Natural killer cell treated with Interleukin-12 subunit alpha and Interleukin-12 subunit beta and Interleukin-15 and Interleukin-18, amount 100 ng/mL, for 72 hours (primary cell): ENCODE measurements at places on chromosomes 3 and 15.

DNA sequence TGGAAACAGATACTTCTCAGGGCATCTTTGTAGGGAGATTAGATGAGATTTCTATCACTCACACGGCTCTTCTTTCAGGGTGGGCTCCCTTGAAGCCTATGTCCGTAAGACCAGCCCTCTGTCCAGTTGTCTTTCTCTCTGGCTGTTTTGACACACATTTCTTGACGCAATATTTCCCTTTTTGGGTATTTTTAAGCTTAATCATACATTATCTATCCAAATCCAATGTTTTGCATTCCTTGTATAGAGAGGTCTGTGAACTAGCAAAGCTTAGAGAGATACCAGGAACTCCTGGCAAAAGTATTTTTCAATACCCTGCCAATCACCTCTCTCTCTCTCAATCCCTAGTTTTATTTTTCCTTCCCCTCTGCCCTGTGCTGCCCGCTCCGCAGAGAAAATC is 79.3 kb downstream of the EOMES start:
- H3K27ac ChIP-seq = no peak overlapping the region
- H3K36me3 ChIP-seq = no peaks in the 10 kb centered on the region
- H3K27me3 ChIP-seq = no peaks in the 10 kb centered on the region

- no peaks in the 10 kb centered on the region for H3K36me3 ChIP-seq
- no peak overlapping the region for H3K27ac ChIP-seq
- no peak for DNase-seq
- H3K4me3 ChIP-seq = no peak overlapping the region
- H3K4me1 ChIP-seq = no peaks in the 10 kb centered on the region
Observed at GRCh38 chr3:99434190-99434589, 204.2 kb upstream of the COL8A1 start.

- H3K27ac ChIP-seq = no peak overlapping the region
- peaks cover 6% of the 10 kb centered on the region for H3K4me1 ChIP-seq
- DNase-seq = no peak
Observed at GRCh38 chr3:169865176-169865767, 4.5 kb downstream of the LRRC31 start.

DNA sequence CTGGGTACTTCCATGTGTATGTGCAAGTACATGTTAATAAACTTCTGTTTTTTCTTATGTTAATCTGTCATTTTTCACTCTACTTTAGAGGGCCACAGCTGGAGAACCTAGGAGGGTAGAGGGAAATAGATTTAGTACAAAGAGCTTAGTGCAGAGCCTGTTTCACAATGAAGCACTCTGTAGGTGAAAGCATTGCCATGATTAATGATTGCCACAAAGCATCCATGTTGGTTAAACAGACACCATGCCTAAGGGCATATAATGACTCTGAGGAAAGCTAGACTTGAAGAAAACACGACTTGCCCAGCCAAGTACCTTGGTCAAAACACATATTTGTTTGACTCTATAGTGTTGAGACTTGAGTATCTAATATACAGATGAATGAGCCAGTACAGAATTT is 338.4 kb downstream of the FHIT start:
- no peaks in the 10 kb centered on the region for H3K4me1 ChIP-seq
- H3K36me3 ChIP-seq = peaks cover 11% of the 10 kb centered on the region
- no peak for DNase-seq

DNA sequence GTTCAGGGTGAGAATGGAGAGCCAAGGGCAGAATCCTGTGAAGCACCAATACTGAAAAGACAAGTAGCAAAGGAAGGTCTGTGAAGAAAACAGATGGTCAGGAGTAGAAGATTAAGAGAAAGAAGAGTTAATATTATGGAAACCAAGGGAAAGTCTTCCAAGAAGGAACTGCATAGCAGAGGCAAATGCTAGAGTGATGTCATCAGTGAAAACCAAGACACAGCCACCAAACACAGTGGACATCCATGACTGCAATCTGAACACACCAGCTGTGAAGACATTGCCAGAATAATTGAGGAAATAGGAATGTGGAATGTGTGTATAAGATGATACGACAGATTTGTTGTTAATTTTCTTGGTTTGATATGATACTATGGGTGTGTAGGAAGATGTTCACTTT is 26.8 kb upstream of the ZBTB38 start:
- H3K36me3 ChIP-seq = no peaks in the 10 kb centered on the region
- no peak overlapping the region for H3K4me3 ChIP-seq
- H3K27me3 ChIP-seq = peaks cover 33% of the 10 kb centered on the region
- H3K27ac ChIP-seq = no peak overlapping the region
- DNase-seq = no peak

DNA sequence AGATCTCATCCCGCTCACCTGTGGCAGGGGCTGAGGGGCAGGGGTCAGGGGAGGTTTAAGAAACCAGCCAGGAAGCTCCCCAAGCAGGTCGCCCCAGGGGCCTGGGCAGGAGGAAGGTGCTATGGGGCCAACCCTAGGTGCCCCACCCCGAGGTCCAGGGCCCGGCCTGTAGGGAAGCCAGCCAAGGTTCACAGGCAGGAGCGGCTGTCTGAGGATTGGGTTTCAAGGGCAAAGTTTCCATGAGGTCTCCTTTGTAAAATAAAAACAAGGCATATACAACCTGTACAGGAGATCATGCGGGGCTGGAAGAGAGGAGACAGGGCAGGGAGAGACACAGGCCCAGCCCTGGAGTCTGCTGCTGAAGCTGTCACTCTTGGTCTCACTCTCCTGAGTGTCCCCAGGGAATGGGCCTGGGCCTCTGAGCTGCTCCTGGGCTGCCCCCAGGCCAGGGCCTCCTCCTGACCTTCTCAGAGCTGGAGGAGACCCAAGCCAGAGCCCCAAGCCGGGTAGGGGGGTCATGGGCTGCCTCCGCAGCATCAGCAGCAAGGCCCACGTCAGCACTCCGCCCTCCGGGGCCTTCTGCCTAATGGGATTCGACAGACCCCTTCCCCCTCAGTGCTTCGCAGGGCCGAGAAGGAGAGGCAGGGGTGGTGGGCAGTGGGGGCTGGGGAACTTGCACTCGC is 5.5 kb downstream of the CPLX3 start:
- no peaks in the 10 kb centered on the region for H3K36me3 ChIP-seq
- DNase-seq = no peak
- no peak overlapping the region for H3K4me3 ChIP-seq
- H3K4me1 ChIP-seq = peaks cover 5% of the 10 kb centered on the region
- no peak overlapping the region for H3K27ac ChIP-seq
- H3K27me3 ChIP-seq = peaks cover 7% of the 10 kb centered on the region

DNA sequence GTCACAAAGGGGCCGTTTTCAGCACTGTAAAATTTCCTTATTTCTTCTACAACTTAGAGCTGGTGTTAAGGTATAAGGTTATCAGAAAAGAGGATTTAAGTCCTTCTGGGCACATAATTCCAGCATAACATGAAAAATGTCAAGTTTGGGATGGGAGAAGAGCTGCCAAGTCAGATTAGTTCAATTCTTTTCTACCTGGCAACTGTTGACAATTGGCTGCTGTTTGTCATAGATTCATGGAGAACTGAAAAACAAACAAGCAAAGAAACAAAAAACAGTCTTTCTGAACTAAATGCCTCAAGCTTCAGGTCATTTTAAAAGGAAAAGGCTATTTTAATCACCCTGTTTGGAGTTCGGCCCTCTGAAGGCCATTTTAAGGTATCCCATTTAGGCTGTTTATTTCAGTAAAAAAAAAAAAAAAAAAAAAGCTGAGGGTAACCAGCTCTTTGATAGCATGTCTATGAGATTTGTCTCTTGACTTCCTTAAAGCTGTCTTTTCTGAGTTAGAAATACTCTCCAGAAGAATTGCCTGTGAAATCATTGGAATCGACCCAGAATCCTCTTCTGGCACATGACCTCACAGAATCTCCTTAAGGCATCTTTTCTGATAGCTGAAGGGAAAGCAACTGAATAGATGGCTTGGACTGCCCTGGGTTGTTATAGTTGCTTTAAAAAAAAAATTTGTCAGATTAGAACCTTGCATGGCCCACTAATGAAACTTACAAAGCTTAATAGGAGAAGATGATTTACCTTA is 173.3 kb downstream of the SEMA6D start:
- no peak overlapping the region for H3K4me3 ChIP-seq
- no peaks in the 10 kb centered on the region for H3K36me3 ChIP-seq
- DNase-seq = no peak
- peaks cover 3% of the 10 kb centered on the region for H3K27me3 ChIP-seq
- H3K4me1 ChIP-seq = no peaks in the 10 kb centered on the region

DNA sequence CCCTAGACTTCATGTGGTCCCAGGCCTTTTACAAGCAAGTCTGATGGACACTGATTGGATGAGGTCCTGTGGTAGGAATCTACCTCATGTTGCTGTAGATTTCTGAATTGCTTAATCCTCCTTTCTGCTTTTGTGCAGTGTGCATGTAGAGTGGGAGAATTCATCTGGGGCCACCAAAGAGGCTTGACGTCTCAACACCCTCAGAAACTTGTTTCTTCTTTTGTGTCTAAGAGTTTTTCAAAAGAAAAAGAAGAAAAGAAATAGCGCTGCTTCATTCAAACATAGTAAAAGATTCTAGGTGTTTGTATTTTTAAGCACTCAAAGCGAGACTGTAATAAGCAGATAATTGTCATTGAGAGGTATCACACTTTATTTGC is 46.2 kb downstream of the NR1D2 start:
- H3K4me1 ChIP-seq = peaks cover 5% of the 10 kb centered on the region
- H3K4me3 ChIP-seq = no peak overlapping the region
- DNase-seq = no peak
- no peaks in the 10 kb centered on the region for H3K36me3 ChIP-seq
- H3K27ac ChIP-seq = no peak overlapping the region

DNA sequence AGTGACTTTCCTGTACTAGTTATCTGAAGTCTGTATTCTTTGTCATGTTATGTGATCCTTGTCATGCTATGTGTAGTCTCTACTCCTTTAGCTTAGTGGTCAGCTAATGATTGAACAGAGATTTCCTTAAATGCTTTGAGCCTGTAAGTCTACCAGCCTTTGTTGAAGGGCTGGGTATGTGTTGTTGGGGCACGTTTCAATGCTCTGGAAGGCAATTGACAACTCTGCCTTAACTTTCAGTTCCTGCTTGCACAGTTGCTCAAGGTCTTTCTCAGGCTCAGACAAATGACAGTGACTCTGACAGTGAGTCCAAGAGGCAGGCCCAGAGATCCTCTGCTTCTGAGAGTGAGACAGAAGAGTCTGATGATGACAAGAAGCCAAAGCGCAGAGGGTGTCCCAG is 89.3 kb downstream of the CHD2 start:
- H3K27me3 ChIP-seq = no peaks in the 10 kb centered on the region
- H3K4me1 ChIP-seq = peaks cover 13% of the 10 kb centered on the region
- H3K4me3 ChIP-seq = no peak overlapping the region
- DNase-seq = no peak
- peaks cover 46% of the 10 kb centered on the region for H3K36me3 ChIP-seq

DNA sequence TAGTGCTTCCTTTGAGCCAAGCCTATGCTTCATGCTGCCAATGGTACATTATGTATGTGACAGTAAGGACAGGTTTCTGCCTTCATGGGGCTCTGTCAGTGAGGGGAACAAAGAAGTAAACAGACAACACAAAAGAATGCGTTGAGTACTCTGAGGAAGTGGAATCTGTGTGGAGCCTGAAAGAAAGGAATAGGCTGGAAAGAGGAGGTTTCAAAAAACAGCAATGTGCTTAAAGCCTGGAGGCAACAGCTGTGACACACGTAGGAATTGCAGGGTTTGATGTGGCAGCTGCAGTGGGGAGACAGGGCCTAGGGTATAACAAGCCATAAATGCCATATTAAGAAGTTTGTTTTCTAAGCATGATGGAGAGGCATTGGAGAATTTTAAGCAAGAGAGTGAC is 316.7 kb downstream of the CLSTN2 start:
- no peak overlapping the region for H3K27ac ChIP-seq
- no peaks in the 10 kb centered on the region for H3K36me3 ChIP-seq
- no peak for DNase-seq
- no peaks in the 10 kb centered on the region for H3K4me1 ChIP-seq
- peaks cover 10% of the 10 kb centered on the region for H3K27me3 ChIP-seq
- H3K4me3 ChIP-seq = no peak overlapping the region

- H3K27ac ChIP-seq = no peak overlapping the region
- H3K4me1 ChIP-seq = no peaks in the 10 kb centered on the region
- no peaks in the 10 kb centered on the region for H3K36me3 ChIP-seq
- no peak for DNase-seq
- H3K27me3 ChIP-seq = peaks cover 20% of the 10 kb centered on the region
- H3K4me3 ChIP-seq = no peak overlapping the region
Observed at GRCh38 chr15:61115241-61115640, 113.9 kb downstream of the RORA start.

DNA sequence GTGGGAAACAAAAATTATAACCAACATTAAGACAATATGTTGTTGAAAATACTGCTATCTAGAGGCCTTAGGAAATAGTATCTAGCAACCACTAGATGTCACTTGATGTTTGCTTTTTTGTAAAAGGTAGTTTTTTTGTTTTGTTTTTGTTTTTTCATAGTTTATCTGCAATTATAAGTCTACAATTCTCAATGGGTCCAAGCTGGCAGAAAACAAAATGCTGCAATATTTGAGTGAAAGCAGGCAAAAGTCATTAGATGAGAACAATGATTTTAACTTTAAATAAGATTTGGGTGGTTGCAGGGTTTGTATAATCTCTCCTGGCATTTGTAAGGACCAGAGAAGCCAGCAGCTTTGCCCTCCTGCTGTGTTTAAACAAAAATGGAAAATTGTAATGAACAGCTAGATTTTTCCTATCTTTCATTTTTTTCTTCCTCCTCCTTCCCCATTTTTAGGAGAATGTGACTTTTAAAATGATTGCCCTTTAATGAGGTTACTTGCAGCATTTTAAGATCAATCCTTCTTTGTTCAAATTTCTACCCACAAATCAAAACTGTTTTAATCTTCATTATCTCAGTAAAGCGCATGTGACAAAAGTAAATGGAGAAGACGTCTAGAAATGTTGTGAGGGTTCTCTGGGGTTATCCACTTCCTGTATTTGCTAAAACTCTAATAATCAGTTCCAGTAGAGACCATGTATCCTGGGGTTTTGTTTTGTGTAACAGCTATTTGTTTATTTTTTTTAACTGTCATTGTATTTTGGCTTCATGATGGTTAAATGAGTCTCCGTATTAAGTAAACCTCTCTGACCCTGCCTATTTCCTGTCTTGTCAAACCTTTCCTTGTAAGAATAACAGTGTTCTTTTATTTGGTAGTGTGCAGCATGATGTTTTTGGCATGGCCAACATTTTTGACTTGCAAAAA is 27.3 kb downstream of the DUT start:
- no peak overlapping the region for H3K4me3 ChIP-seq
- no peaks in the 10 kb centered on the region for H3K36me3 ChIP-seq
- no peaks in the 10 kb centered on the region for H3K27me3 ChIP-seq
- DNase-seq = no peak

DNA sequence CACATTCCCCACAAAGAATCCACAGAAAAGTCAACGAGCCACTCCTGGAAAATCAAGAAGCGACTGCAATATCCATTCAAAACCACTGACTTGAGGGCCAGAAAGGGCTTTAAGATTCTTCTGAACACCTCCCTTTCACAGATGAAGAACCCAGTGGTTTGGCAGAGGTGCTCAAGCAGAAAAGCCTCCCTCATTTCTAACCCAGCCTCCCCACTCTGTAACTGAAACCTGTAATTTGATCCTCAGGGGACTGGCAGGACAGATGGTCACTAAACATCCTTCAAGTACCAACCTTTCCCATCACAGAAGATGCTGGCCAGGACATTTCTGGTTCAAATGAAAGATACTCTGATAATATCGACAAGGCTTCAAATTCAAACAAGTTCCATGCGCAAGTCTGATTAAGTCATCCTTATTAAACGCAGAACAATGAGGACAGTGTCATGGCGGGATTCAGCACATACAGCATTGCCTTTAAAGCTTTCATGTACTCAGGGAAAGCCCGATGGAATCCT is 5.5 kb downstream of the SEMA5B start:
- no peak for DNase-seq
- peaks cover 8% of the 10 kb centered on the region for H3K4me1 ChIP-seq
